ENCODE measurements at places on chromosomes 6 and 20.

GRCh38 chr6:123625696-123626095 lies 11.1 kb downstream of the TRDN start:
- DNase-seq: no peak

- DNase-seq: no peak
These were observed 480.5 kb upstream of the SULF2 start for GRCh38 chr20:48265791-48266190.

- DNase-seq: no peak
These were observed 26.0 kb downstream of the PRPF6 start for GRCh38 chr20:64006902-64007301.

- no peak for DNase-seq
These were observed 8.5 kb downstream of the PYGB start for GRCh38 chr20:25256226-25256859.

- DNase-seq: no peak
These were observed 111.0 kb downstream of the GJA10 start for GRCh38 chr6:90005048-90005827.

DNA sequence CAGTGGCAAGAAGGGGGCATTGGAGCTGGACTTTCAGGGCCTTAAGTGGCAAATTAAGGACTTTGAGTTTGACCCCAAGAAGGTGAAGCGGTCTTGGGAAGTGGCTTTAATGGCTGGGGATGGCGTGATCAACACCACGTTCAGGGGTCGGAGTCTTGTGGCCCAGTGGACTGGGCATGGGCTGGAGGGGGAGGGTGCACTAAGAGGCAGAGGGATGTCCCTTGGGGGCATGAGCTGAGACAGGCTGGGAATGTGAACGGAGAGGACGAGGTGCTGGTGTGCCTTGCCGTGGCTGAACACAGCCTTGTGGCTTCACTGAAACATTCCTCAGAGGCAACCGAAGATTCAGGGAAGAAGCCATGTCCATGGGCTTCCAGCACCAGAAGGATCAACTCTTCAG lies 227.0 kb downstream of the SYNDIG1 start:
- no peak for DNase-seq

GRCh38 chr20:9276966-9277468 lies 208.1 kb downstream of the PLCB4 start:
- DNase-seq: no peak

- no peak for DNase-seq
These were observed 18.8 kb downstream of the SAMHD1 start for GRCh38 chr20:36932476-36933426.

DNA sequence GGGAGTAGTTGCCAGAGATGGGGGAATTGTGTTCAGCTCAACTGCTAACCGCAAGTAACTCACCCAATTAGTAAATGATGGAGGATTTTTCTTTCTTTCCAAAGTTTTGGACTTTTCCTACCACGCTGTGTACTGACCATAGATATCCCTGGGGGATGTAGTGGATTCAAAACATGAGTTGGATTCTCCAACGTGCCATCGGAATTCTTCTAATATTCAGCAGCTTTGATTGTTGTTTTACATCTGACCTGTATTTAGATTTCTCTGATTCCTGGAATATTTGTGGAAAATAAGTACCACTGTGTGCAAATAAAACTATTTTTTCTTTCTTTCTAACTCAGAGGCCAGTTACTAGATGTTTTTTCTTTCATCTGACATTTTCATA lies 1.1 kb downstream of the CCDC170 start:
- no peak for DNase-seq

All from activated gamma-delta T cell treated with Interleukin-2 at 50 U/mL for 16 hours (primary cell).